GM04503 (cell line): ENCODE measurements at places on chromosomes 4 and X.

DNA sequence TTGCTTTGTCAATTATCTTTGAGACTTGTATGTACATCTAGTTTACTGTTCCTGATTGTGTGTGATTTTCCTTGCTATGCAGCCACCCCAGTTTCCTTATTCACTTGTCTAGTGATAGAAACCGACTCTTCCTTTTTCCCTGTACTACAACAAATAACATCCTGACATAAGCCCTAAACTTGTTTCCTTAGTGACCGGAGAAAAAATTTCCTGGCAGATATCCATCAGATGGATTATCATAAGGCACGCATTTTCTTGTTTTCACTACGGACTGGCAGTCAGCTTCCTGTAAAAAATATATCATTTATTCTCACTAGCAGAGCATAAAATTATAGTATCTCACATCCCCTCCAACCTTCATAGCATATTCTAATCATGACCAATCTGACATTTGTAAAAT lies 410.7 kb downstream of the CENPC start:
- no peak for DNase-seq

DNA sequence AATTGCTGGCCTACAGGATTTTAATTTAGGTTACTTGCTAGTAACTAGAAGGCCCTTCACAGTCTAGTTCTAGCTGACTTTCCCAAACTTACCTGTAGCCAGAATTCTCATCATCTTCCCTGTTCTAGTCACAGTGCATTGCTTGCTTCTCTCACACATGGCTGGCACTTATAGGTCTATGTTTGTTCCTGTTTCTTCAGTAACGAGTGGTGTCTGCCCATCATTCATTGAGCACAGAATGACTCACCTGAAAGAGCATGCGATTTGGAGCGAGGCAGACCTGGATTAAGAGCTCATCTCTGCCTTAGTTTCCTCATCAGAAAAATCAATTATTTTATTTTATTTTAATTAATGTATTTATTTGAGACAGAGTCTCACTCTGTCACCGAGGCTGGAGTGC lies 201.7 kb upstream of the ANK2 start:
- DNase-seq: no peak

DNA sequence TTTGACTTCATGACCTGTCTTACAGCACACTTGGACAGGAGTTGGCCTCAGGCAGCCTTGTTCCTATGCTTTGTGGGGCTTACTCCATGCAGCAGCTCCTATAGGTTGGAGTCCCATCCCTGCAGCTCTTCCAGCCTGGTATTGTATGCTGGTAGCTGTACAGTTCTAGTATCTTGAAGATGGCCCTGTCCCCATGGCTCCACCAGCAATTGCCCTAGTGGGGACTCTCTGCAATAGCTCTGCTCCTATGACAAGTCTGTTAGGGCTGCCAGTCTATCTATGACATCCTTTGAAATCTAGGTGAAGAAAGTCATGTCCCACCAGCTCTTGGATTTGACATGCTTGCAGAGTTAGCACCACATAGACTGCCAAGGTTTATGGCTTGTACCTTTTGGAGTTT lies 252.6 kb downstream of the ANTXR2 start:
- no peak for DNase-seq

DNA sequence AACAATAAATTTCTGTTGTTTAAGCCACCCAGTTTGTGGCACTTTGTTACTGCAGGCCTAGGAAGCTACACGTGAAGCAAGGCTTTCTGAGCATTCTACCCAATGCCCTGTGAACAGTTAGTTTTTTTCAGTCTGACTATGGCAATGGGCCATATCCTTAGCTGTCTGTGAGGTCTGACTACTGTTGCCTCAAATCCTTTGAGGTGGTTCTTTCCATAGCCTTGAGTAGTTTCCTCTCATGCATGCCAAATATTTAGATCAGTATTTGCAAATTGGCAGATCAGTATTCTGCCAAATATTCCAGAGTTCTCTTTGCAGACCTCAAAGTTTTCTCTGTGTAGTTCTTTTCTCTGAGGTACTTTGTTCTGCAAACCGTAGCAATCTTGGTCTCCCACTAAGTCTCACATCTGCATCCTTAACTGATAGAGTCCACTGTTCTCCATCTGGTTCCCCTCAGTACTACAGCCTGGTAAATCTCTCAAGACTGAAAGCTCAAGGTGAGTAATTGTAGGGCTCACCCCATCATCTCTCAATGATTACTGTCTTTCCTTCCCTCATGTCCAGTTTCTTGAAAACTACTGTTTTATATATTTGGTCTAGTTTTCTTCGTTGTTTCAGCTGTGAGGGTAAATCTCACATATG lies 984.9 kb upstream of the INTU start:
- no peak for DNase-seq

DNA sequence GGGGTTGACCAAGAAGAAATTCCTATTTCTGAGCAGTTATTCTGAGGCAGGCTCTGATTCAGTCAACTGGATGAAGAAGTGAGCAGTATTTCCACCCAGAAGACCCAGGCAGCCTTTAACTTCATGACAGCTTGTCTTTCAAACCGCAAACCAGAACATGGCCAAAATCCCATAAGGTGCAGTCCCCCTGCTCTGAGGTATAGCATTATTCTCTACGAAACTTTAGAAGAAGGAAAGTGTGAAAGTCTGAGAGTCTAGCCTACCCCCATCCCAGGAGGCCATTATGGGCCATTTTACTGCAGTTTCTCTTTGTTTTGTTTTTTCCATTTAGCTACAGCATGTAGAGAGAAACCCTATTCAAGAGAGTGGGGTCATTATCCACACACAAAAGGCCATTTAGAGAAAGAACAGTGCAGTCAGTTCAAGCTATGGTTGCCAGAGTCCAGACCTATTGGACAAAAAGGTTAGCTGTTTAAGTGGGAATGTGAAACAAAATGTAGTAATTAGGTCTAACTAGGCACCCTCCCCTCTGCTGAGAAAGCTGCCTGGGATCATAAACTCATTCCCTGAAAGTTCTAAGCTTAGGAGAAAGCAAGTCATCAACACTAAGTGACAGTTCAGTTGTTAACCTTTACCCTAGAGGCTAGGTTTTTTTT lies 52.1 kb upstream of the RASGEF1B start:
- no peak for DNase-seq

- no peak for DNase-seq
Observed at GRCh38 chrX:19156186-19156585, 33.9 kb upstream of the ADGRG2 start.

GRCh38 chr4:10289538-10289906 lies 167.7 kb downstream of the ZNF518B start:
- no peak for DNase-seq

- DNase-seq: no peak
Observed at GRCh38 chrX:9942086-9942485, 25.1 kb upstream of the CLDN34 start.
